Activated T-helper 1 cell treated with anti-CD3 and anti-CD28 coated beads, Interleukin-12 subunit alpha, Interleukin-12 subunit beta, Interleukin-2, Interleukin-4 antibody, amounts not matched to agents 30 ng/mL and 10 ng/mL and 1 ng/mL, durations not matched to agents 14 hours and 24 hours and 36 hours (primary cell): ENCODE measurements at places on chromosomes 2 and 18. TPM values are rescaled to one million over a fixed set of nuclear protein-coding genes. Genes with fewer than 3 reads are reported as not detected.

GRCh38 chr2:142075826-142076225 is 55.0 kb downstream of the LRP1B start:
- H3K4me1 ChIP-seq, result no peaks in the 10 kb centered on the region
- H3K27me3 ChIP-seq, result no peaks in the 10 kb centered on the region
- no peak for DNase-seq
- no peak overlapping the region for H3K27ac ChIP-seq
- no peak overlapping the region for H3K4me3 ChIP-seq

DNA sequence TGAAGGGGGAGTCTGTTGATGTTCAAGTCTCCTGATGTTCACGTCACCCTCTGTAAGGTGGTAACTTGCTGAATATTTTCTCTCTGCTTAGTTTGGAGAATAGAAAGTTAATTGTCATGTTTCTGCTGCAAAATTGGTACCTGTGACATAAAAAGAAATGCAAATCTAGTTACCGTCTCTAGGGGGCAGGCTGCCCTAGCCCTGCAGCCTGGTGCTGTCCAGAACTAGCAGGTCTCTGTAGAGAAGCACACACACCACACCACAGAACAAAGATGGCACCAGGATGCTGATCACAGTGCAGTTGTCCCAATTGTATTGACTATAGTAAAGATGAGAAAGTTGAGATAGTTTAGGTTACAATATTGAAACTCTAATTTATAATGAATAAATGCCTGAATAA is 47.0 kb downstream of the SLC9A4 start:
- H3K4me3 ChIP-seq, result no peak overlapping the region
- H3K4me1 ChIP-seq, result no peaks in the 10 kb centered on the region
- H3K27me3 ChIP-seq, result peaks cover 5% of the 10 kb centered on the region
- H3K36me3 ChIP-seq, result no peaks in the 10 kb centered on the region

DNA sequence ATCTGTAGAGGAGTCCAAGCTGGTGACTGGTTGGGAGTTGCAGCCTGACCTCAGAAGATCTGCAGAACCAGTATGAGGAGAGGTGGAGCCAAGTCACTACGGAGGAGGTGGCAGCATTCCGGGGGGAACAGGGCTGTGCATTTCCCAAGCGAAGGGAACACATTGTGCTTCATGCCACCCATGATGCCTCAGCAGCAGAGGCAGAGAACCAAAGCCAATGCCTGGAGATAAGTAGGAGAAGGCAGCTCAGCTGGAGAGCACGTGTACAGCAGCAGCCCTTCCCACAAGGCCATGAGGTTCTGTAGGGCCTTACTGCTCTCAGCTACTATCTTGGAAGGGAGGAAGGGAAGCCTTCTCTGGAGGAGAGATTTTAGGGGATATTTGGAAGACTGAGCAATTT is 67.2 kb upstream of the LRPPRC start:
- H3K27ac ChIP-seq, result no peak overlapping the region
- peaks cover 4% of the 10 kb centered on the region for H3K27me3 ChIP-seq
- H3K36me3 ChIP-seq, result no peaks in the 10 kb centered on the region
- no peak overlapping the region for H3K4me3 ChIP-seq
- no peaks in the 10 kb centered on the region for H3K4me1 ChIP-seq

- no peaks in the 10 kb centered on the region for H3K4me1 ChIP-seq
- no peaks in the 10 kb centered on the region for H3K36me3 ChIP-seq
- H3K27me3 ChIP-seq, result peaks cover 85% of the 10 kb centered on the region
- H3K4me3 ChIP-seq, result no peak overlapping the region
Observed at GRCh38 chr2:218988650-218989049, 3.7 kb upstream of the FEV start.

Gene IL1B
- 0.23 and 0.44 TPM in 2 replicates for total RNA-seq

Gene CD8B
- total RNA-seq, result 0.86 and 1.5 TPM in 2 replicates

Gene IL18R1
- total RNA-seq, result 57.8 and 61.3 TPM in 2 replicates

Gene PTRHD1
- 16.5 and 17.3 TPM in 2 replicates for total RNA-seq
